ENCODE measurements at places on chromosomes 2 and 18. TPM values are rescaled to one million over a fixed set of nuclear protein-coding genes. Genes with fewer than 3 reads are reported as not detected.

APCDD1 gene
- 70.8 TPM for total RNA-seq

DNA sequence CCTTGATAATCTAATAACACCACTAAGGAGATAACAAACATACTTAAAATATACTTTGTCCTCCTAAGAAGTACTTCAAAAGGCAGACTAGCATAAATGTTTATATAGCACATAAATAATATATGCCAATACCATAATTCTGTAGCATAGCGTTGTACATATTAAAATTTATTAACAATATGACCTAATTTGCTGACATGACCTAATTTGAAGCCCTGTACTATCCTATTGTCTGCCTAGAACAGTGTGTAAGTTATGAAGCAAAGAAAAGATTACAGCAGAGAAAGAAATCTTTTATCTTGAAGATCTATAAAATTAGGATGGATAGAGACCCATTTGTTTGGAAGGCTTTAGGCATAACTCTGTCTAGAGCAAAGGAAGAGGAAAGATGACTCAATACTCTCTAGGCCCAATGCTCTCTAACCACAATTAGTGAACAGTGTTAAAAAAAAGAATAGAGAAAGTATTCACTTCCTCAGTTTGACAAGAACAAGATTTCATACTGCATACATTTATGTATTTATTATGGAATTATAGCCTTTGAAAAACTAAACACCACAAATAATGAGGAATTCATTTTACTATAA, 231.3 kb downstream of the ZRANB3 start:
- no peak for DNase-seq

DNA sequence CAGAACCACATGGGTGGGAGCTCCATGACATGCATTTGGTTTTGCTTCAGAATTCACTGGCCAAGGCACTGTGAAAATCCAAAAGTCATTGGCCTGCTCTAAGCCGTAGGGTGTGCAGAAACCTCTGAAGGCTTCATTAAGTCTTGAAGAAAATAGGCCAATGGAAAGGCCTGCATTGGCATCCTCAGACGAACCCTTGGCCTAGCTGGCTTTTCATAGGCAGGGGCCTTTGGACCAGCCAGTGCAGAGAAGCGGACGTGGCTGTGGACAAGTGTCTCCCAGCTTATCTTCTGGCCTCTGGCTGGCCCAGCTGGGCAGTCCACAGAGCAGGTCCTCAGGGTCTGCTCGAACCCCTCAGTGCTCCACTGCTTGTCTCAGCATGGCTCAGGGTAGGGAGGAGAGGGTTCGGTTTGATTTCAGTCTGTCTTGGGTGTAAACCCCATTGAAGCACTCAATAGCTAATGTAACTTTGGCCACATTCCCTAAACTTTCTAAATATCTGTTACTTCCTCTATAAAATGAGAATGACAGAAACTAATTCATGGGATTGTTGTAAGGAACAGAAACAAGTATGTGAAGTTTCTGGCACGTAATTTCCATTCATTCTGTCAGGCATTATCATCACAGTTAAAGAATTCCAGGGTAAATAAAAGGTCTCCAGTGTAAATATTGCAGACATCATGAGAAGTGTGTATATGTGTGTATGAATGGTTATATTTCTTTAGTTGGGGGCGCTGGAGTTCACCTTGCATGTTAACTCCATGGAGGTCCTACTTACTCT, 125.5 kb downstream of the TFCP2L1 start:
- no peak for DNase-seq

DNA sequence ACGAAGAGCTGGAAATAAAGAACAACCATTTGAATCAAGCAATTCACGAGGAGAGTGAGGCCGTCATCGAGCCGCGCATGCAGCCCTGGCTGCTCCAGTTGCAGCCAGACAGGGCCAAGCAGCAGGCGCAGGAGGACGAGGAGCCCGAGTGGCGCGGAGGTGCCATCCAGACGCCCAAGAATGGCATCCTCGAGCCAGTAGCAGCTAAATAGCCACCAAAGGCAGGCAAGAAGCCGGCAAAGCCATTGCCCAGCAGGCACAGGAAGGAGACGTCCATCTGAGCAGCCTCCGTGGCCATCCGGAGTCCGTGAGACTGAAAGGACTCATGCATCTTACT, 8.9 kb upstream of the CHST10 start:
- DNase-seq: no peak

Measured in urinary bladder (tissue), 4 donors.